Cardiac fibroblast (primary cell): ENCODE measurements at places on chromosomes 2 and 18.
A peak's percentile ranks its signal among the peaks of the same experiment; 100 is the strongest.

GRCh38 chr2:149715005-149715592 lies 127.5 kb upstream of the MMADHC start:
- DNase-seq, result peak; percentile 78

DNA sequence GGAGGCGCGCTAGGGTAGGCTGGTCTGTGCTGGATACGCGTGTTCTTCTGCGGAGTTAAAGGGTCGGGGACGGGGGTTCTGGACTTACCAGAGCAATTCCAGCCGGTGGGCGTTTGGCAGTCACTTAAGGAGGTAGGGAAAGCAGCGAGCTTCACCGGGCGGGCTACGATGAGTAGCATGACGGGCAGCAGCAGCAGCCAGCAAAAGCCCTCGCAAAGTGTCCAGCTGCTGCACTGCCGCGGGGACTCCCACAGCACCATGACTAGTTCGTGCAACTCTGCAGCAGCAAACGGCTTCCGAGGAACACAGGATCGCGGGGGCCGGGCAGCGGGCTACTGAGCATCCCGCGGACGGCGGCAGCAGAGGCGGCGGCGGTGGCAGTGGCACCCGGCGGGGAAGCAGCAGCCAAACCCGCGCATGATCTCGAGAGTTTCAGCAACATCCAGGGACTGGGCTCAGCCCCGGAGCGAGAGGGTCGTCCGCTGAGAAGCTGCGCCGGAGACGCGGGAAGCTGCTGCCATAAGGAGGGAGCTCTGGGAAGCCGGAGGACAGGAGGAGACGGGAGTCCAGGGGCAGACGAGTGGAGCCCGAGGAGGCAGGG lies 368 bp downstream of the TMEFF2 start:
- no peak for DNase-seq

DNA sequence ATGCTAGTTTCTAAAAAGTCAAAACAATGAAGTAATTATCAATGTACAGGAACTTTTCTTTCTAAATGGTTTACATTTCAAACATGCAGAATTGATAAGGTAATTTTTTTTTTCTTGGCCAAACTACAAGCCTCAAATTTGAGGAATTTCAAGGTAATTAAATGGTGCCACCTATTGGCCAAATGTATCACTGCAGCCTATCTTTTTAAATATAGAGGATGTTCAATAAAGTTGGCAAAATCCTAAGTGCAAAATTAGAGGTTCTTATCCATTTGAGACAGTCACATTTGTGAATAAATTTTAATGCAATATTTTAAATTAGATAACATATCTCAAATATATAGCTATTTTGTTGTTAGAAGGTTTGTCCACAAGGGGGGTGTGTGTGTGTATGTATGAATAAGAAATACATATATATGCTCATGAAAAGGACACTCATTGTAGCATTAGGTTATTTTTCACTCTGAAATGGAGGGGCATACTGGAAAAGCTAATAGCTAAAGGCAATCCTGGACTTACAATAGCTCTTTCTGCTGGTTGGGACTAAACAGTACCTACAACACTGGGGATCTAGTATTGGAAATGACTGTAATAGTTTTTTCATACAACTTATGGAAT lies 26.2 kb downstream of the MMADHC start:
- peak; percentile 47 for DNase-seq

DNA sequence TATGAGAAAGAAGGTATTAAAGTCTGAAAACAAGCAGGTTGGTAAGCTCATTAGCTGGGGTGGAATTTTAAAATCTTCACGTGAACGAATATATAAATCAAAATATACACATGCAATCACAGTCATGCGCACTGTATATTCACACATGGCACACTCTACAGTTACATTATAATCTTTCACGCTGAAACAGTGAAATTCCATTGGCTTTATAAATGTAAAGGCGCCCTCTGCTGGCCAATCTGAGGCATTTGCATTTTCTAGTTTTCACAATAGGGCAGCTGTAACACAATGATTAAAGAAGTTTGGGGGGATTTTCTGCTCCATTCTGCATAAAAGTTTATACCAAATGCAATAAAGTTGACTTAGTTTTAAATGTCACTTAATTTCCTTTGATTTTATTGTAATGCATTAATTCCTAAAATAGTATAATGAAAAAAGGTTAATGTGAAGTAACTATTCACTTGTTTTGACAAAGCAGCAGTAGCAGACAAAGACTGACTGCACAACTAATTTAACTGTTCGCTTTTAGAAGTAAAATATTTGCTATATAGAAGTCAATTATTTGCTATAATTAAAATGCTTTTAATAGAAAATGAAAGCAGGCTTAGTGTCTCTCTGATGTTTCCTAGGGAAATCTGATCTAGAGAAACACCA lies 17.2 kb downstream of the IFIH1 start:
- peak; percentile 84 for DNase-seq

GRCh38 chr2:24626131-24626530 lies 135.1 kb downstream of the NCOA1 start:
- DNase-seq, result no peak

GRCh38 chr2:98412751-98413458 lies 31.8 kb upstream of the INPP4A start:
- peak; percentile 63 for DNase-seq

- DNase-seq, result no peak
Measured at GRCh38 chr18:62828091-62828640, 112.8 kb downstream of the PHLPP1 start.

DNA sequence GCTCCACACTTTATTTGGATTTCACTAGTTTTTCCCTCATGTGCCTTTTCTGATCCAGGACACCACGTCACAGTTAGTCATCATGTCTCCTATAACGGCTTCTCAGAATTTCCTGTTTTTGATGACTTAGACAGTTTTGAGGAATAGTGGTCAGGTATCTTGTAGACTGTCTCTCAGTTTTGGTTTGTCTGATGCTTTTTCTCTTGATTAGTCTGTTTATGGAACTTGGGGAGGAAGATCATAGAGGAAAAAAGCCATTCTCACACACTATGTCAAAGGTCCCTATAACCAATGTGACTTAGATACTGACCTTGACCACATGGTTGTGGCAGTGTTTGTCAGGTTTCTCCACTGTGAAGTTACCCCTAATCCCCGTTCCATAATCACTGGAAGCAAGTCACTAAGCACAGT lies 89.0 kb downstream of the RAPH1 start:
- DNase-seq, result peak; percentile 52

GRCh38 chr18:44771956-44772917 lies 91.5 kb downstream of the SETBP1 start:
- no peak for DNase-seq

GRCh38 chr2:200406379-200406778 lies 99.9 kb downstream of the SPATS2L start:
- peak; percentile 44 for DNase-seq

GRCh38 chr18:8948471-8949149 lies 153.9 kb upstream of the NDUFV2 start:
- DNase-seq, result peak; percentile 88

- DNase-seq, result no peak
Measured at GRCh38 chr18:57889841-57890240, 86.7 kb upstream of the ATP8B1 start.

DNA sequence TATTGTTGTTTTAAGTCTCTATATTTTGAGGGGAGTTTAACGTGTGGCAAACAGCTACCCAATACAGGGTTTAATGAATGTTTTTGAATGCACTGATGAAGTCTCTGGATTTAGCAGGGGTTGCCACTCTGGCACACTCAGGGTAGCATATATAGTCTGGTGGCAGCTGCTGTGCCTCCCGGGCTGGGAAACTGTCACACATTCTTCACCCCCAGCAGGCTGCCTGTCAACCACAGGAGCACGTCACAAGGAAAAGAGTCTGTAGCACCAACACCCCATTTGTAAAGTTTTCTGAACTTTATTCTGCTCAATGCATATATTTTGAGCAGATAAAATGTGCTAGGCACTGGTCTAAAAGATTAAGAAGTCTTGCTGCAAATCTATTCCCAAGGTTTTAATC lies 39.3 kb downstream of the NGEF start:
- no peak for DNase-seq

DNA sequence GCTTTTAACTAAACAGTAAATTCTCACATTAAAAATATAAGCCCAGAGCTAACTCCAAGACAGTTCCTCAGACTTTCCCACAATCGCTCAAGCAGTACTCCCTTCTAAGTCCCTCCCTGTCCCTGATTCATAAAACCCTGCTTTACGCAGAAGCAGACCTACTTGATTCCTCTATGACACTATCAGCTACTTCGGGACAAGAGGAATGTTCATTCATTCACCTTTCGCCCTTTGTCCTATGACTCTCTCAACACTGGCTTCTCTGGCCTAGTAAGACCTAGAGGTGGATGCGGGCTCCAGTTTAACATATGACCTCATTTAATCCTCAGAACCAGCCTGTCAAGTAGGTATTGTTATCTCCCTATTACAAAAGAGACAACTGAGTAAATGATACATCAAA lies 10.2 kb downstream of the LPIN2 start:
- DNase-seq, result no peak

- no peak for DNase-seq
Measured at GRCh38 chr2:239309398-239310245, 91.2 kb downstream of the HDAC4 start.

GRCh38 chr2:75055820-75056675 lies 97.6 kb downstream of the POLE4 start:
- no peak for DNase-seq

DNA sequence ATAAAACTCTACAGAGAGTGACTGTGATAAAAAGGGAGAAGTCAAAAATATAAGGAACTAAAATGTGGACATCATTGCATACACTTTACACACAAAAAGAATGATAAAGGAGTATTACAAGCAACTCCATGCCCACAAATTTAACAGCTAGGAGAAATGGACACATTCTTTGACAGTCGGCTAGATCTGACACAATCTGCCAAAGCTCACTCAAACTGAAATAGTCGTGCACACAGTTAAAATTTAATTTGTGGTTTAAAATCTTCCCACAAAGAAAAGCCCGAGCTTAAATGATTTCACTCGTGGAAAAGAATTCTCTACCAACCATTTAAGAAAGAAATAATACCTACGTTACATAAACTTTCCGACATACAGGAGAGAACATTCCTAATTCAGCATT lies 132.4 kb downstream of the ZAP70 start:
- no peak for DNase-seq

DNA sequence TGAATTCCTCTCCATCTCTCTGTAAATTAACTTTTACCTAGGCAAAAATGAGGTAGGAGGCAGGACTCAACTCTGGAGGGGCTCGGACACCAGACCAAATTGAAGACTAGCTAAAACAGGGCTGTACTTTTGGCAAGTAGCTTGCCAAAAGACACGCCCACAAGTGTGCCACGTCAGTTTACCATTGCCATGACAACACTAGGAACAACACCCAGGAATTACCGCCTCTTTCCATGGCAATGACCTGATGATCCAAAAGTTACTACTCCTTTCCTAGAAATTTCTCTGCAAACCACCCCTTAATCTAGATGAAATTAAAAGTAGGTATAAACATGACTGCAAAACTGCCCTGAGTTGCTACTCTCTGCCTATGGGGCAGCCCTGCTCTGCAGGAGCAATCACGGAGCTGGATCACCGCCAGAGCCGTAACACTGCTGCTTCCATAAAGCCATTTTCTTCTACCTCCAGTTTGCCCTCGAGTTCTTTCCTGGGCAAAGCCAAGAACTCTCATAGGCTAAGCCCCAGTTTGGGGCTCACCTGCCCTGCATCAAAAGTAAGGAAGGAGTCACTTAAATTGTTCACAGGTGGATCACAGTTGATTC lies 66.0 kb upstream of the FAM136A start:
- peak; percentile 49 for DNase-seq

DNA sequence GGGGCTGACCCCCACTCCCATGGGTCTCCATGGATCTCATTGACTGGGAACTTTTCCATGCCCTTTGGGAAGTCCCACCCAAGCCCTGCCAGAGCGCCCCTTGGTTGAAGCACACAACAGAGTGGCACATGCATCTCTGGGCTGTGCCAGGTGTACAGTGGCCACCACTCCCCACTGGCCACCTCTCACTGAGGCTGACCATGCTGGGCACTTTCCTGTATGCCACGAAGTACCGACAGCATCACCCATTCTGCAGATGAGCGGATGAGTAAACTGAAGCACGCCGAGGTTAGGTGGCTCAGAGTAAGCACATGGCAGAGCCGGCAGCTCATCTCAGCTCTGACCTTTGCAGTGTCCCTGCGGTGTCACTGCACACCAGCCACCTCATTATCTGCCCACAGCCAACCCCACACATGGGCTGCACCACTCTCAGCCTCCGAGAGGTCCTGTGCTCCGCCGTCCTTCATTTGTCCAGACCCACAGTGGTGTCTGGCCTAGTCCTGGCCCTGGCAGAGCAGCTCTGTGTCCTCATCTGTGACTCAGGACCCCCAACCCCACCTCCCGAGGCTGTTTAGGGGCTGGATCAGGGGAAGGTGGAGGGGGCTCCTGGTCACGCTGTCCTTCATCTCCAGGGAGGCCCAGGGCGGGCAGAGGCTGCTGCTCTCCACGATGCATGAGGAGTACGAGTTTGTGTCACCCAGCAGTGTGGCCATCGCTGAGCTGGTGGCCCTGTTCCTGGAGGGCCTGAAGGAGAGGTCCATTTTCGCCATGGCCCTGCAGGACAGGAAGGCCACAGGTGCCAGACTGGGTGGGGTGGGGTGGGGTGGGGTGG lies 18.0 kb upstream of the GPR17 start:
- DNase-seq, result no peak

DNA sequence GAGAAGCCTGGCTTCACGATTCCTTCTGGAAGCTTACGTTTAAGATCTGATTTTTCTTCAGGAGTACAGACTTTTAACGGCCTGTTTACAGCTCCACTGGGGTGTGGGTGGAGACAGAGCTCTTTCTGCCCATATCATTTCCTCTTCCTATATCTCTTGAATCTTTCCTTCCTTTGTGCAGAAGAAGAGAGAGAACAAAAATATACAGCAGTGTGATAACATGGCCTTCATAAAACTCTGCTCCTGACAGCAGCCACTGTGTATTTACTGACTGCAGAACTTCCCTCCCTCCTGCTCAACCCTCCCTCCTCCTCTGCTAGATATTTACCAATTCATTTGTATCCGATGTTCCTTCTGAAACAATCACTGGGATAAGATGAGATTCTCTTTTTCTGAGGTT lies 34.1 kb upstream of the REEP1 start:
- DNase-seq, result no peak

DNA sequence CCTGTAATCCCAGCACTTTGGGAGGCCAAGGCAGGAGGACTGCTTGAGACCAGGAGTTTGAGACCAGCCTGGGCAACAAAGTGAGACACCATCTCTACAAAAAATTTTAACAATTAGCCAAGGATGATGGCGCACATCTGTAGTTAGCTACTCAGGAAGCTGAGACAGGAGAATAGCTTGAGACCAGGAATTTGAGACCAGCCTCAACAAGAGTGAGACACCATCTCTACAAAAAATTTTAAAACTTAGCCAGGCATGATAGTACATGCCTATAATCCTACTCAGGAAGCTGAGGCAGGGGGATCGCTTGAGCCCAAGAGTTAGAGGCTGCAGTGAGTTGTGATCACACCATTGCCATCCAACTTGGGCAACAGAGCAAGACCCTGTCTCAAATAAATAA lies 7.0 kb downstream of the MEMO1 start:
- DNase-seq, result no peak

- DNase-seq, result no peak
Measured at GRCh38 chr2:239765076-239765845, 259.9 kb downstream of the NDUFA10 start.
